ENCODE measurements at places on chromosomes 1 and 21.

- DNase-seq = no peak
Measured at GRCh38 chr1:56978819-56979218, 13.0 kb upstream of the C8B start.

GRCh38 chr1:161307230-161307768, 2.5 kb downstream of the MPZ start:
- DNase-seq = peak; percentile 45

DNA sequence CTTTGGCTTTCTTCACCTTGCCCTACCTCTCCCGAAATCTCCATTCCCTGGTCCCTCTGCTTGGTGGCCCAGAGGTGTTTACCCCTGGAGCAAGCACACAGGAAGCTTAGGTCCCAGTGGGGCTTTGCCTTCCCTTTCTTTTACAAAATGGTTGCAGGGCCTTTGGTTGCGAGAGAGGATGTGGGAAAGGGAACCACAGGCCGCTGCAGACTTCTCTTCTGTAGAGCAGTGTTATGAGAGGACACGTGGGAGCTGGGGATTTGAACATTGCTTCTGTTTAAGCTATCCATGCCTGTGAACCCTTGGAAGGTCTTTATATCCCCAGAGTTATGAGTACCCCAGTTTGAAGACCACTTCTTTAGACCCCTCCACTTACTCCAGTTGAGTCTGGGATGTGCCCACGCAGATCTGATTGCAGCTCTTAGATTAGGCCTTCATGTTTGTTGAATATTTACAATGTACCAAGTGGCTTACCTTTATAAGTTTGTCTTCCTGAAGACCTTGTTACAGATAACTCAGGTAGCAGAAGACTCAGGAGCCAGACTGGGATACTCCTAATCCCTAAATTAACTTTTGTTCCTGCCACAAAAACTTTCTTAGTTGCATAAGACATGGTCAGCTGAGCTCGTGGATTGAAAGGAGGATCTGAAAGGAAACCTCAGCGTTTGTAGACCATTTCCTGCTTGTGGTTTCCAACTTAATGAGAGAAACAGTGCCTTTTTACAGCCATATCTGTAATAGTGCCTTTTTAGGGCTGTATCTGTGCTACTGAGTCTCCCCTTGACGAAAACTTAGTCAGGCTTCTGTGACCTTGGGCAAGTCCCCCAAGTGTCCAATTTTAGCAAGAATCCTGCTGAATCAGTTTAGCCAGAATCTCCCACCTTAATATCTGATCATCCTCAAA, 21.9 kb upstream of the IVNS1ABP start:
- peak; percentile 79 for DNase-seq

DNA sequence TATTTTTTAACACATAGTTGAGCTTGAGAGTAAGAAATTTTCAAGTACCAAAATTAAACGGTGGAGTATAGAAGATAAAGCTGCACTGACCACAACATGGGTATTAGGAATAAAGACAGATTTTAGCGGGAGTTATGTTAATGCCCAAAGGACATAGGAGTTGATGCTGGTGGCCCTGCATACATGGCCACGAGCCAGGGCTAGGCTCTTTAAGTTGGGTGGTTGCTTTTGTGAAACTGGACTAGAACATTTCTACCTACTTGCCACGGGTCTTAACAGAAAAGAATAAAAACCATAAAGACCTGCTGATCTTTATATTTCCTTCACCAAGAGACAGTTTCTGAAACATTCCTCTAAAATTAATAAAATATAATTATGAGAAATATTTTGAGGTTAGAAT, 14.9 kb downstream of the EDEM3 start:
- no peak for DNase-seq
